ENCODE measurements at places on chromosomes 2 and 18.

- DNase-seq = no peak
These were observed 12.2 kb downstream of the MYO3B start for GRCh38 chr2:170190172-170190571.

DNA sequence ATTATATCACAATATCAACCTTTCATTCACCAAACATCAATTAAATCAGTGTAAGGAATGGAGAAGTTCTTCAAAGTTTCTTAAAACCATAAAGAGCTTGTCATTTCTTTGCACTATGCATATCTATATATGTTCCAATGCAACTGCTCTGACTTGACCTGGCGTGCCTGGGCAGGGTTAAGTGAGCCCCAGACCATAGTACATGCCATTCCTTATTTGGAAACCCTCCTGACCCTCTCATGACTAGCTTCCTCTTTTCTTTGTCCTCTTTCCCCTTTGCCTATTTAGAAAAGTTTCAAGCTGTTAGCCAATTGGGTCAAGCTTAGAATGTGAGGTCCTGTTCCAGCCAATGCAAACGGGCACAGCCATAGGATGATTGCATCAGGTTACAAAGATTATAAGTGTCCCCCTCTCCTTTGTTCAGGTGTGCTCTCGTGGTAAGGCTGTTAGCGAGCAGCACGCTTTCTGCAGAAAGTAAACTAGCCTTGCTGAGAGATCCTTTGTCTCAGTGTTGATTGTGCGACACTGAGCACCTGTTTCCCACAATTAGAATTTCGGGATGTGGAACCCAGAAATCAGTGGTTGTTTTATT, 78.2 kb upstream of the UXS1 start:
- DNase-seq = no peak

DNA sequence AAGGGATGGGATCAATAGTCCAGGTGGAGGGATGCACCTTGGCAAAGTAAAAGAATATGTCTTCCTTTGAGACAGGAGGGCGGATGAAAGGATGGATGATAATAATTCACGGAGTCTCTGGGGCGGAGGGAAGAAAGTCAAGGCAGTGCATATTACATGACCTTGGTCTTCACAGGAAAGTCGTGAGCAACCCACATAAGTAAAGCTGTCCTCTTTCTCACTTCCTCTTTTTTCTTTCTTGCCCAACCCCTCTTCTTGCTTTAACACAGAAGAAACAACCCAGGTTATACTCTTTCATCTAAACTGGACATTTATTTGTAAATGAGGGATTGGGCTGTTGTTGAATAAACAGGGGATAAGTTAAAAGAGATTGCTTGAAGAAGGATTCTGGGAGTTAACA, 168.7 kb upstream of the SKOR2 start:
- DNase-seq = no peak

DNA sequence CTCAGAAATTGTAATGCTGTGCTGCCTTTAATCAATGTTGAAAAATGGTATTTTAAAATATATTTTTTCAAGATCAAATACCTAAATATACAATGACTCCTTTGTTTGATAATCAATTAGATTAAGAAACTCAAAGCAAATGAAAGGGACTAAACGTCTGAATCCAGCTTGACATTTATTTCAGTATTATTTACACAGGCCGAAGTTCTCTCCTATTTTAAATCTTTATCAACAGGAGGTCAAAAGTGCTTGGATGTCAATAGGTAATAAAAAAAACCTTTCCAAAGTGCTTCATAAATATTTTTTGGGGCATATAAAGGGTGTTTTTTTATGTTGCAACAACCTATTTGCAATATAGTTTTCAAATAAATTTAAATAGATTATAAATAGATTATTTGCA, 1201.7 kb upstream of the SLC39A10 start:
- DNase-seq = no peak

DNA sequence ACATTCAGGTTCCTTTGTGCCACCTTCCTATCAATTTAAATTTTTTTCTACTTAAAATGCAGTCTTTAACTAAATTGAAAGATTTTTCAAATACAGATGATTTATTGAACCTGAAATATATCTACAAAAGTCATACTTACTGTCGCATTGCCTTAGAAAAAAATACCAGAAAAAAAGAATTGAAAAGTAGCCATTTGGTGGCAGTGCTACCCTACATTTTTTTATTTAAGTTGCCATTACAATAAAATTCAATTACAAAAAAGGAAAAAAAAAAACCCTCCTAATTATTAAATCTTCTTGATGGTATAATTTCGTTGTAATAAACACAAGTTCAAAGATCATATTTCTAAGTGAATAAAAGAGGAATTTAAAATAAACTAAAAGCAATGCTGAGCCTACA, 43.4 kb downstream of the DSC3 start:
- DNase-seq = no peak

DNA sequence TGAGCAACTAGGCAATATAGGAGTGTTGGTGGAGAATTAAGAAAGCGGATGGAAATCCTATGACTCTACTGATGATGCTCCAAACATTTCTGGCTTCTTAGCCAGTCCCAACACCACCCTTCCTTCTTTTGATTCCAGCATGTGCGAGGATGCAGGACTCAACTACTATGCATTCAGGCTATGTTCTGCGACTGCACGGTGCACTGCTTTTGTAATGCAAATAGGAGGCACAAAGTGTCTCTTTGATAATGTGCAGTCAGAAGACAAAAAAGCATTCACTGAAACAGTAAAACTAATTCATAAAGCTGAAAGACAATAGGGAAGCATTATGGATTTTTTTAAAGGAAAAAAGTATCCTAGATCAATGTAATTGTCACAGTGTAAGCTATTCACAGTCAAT, 106.7 kb downstream of the MEIS1 start:
- no peak for DNase-seq

GRCh38 chr2:158464426-158465281, 7.9 kb downstream of the PKP4 start:
- DNase-seq = peak; percentile 48
